ENCODE measurements at places on chromosomes 4 and X.

GRCh38 chrX:37701588-37701987 is 16.0 kb downstream of the XK start:
- DNase-seq: no peak

GRCh38 chr4:78926826-78927225 is 12.4 kb downstream of the PAQR3 start:
- DNase-seq: no peak

GRCh38 chrX:102930990-102931756 is 5.9 kb upstream of the RAB40AL start:
- no peak for DNase-seq

- DNase-seq: no peak
Observed at GRCh38 chr4:168720396-168720900, 223.6 kb downstream of the PALLD start.

DNA sequence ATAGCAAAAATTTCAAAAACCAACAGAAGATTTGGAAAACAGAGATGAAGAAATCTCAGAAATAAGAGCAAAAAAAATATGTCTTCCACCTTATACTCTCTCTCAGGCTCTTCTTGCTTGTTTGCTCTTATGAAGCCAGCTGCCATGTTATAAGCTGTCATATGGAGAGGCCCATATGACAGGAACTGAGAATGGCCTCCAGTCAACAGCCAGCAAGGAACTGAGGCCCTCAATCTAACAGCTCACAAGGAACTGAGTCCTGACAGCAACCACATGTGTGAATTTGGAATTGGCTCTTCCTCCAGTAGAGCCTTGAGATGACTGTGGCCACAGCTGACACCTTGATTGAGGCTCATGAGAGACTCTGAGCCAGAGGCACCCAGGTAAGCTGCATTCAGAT is 51.3 kb upstream of the MAOA start:
- no peak for DNase-seq

DNA sequence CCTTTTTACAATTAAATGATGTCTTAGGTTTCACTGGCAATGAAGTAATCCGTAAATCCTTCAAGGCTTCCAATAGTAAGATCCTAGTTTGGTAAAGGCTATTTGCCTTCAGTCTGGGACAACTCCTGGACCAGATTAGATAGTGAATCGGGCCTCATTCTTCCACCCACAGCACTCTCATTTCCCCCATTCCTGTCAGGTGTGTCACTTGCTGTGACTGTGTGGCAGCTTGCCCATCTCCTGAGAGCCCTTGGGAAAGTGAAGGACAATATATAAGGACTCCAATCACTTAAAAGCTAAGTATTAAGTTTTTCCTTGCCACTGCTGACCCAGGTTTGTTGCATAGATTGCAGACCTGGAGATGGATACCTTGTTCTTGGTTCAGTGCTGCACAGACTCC is 3.3 kb upstream of the GASK1B start:
- DNase-seq: no peak

DNA sequence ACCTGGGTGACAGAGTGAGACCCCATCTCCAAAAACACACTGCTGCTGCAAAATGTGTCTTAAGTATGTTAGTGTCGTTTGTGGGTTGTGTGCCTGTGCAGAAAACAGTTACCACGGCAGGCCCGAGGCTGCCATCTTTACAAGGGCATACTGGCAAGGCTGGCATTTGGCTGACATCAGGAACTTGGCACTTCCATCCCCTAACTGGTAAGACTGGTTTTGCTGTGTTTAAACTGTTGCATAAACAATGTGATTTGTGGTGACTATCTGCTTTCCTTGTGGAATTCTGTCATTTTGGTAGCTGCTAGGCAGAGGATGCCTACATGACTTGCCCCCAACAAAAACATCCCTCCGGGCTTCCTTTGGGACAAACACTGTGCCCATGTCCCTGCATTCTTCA is 12.3 kb downstream of the LRP2BP start:
- DNase-seq: no peak

GRCh38 chrX:86946569-86946968 is 571.0 kb upstream of the KLHL4 start:
- DNase-seq: no peak

- no peak for DNase-seq
Observed at GRCh38 chr4:14917298-14917633, 85.0 kb upstream of the CPEB2 start.

GRCh38 chr4:145011636-145012035 is 86.4 kb downstream of the ANAPC10 start:
- DNase-seq: no peak

GRCh38 chr4:110953898-110954297 is 331.0 kb upstream of the PITX2 start:
- no peak for DNase-seq

DNA sequence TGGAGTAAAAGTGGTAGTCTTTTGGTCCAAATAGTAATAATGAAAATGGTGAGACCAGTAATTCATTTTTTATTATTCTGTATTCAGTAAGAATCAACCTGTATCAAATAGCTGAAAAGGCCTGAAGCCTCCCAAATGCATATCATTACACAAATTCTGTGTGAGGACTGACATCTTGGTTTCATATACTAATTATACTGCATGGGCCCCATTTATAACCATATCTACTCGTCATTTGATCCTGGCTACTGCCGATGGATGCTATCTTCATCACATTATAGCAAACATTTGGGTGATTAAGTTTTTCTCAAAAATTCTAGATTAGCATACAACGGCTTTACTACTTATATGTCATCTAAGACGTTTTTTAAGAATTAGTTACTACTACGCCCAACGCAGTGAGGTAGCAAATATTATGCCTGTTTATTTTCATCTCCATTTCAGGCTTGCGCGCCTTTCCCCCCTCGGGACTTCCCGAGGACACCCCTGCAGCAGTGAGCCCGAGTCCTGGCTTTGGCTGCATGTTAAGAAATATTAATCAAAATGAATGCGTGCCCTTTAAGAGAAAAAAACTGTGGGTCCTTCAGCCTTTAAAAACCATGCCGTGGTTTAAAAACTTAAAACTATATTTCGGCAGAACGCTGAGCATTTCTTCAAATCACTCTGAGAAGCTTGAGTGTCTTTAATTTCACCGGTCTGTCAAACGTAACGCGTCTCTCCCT is 814 bp upstream of the MMAA start:
- peak; percentile 30 for DNase-seq

GRCh38 chrX:580030-580429 is 50.6 kb upstream of the SHOX start:
- DNase-seq: no peak

GRCh38 chrX:100994352-100995281 is 25.1 kb downstream of the ARL13A start:
- no peak for DNase-seq

DNA sequence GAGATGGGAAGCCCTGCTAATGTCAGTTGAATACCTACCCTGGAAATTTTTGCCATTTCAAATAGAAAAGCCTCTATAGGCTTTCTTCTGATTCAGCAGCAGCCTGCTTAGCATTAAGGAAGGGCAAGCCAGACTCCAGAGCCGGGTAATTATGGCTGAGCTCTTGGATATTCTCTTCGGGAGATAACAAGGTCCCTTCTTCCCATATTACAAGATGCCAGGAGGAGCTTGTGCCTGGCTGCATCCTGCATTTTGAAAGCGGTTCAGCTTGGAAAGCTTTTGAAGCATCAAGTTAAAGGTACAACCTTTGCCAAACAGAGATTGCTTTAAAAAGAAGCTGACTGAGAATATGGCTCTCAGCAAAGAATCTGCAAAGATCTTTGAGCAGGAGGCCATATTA is 399.6 kb upstream of the RPS6KA3 start:
- DNase-seq: peak; percentile 5

DNA sequence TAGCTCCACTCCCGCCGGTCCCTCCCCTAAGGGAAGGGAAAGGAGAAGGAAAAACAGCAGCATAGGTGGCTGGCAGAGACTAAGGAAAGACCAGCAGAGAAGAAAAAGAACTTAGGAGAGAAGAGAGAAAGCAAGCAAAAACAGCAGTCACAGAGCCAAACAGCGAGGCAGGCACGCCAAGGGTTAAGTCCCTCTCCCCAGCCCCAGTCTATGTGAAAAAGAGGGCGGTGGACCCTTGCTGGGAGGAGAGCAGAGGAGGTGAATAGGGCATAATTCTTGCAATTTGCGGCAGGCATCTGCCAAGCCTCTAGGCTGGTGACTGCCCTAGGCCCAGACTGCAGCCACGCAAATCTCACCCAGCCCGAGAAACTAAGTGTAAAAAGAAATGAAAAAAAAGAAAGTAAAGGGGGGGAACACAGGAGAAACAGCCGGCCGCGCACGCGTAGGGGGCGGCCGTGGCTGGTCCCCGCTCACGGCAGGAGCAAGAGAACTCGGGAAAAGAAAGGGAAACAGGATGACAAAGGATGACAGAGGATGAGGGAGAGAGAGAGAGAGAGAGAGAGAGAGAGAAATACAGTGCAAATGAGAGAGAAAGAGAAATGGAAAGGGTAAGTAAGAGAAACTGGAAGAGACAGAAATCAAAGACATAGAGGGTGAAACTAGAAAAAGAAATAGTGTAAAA is 48.6 kb downstream of the MAGEA9 start:
- DNase-seq: no peak

DNA sequence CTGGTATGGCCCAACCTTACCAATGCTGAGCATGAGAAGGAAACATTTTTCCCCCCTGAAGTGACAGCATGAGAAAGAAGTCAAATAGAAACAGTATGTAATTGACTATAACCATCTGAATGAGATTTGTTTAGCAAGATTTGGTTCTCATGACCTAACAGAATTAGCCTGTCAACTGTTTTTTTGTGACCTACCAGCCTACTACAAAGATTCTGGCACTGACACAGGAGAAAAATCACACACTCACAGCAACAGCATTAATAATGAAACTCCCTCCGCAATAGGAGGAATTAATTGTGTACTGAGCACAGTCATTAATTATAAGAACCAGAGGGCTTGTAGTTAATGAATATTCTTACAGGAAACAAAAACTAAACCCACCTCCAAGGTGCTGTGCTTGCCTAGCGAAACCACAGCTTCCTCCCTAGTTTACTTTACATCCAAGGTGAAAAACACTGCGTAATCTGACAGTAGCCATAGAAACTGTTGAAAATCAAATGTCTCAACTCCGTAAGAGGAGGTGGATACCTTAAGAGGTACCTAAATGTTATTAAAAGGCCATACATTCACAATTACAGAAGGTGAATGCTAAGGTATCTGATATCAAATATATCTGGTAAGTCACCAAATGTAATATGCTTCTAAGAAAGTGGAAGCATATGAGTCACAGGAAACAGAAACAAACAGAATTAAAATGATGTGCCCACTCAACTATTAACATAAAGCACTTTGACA is 34.9 kb downstream of the MMRN1 start:
- DNase-seq: no peak

DNA sequence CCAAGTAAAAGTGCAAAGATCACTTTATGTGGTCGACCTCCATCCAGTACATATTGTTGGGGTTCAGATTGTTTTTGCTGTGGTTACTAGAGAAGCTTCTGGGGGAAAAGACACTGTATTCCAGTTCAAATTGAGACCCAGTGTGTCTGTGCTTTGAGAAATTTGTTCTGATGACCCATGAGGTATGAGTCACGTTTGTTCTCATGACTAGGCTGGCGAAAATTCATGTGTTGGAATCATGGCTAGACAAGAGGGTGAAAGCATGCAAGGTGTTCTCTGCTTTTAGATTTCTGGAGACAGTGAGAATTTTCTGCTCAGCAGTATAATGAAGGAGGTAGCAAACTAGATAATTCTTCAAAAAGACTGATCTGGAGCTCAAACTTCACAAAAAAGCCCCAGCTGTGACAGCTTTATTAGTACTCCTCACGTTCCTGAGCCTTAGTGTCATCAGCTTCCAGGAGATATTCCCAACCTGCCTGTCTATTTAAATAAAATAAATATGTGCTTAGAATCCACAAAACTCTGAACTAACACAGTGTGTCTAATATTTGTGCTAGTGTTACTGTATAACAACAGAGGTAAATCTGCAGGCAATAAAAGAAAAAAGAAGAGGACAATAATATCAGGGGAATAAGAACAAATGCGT is 24.4 kb upstream of the FAM47B start:
- no peak for DNase-seq

- no peak for DNase-seq
Observed at GRCh38 chr4:154507156-154507555, 15.6 kb upstream of the DCHS2 start.

DNA sequence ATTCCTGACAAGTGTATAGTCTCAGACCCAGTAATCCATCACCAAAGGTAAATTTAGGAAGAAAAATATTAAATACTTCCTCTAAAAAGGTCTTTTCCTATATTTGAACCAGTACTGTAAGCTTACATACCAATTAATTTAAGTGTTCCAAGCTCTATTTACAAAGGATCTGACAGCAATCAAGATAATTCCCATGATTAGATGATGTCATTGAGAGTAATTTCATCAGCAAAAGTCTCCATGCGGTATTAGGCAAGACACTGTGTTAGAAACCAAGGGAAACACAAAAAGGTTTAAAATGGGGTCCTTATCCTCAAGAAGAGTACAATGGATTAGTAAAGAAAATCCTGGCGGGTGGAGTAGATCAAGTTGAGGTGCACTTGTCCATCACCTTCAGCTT is 198.5 kb downstream of the PRDM5 start:
- DNase-seq: no peak

DNA sequence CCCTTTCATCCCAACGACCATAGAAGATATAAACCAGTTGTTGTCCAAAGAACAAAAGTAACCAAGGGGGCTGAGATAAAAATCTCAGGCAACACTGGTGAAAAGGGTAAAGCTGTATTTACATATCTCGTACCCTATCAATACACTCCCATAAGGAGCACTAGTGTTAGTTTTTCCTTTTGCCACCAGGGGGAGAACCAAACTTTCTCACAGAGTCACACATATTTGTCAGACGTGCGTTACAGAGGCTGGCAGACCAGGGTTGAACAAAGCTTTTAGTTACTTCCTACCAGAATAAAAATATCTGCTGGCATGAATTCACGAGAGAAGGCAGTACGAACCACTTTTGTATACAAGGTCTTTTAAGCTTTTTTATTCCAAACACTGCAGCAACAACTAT is 88.3 kb downstream of the AMELX start:
- no peak for DNase-seq

DNA sequence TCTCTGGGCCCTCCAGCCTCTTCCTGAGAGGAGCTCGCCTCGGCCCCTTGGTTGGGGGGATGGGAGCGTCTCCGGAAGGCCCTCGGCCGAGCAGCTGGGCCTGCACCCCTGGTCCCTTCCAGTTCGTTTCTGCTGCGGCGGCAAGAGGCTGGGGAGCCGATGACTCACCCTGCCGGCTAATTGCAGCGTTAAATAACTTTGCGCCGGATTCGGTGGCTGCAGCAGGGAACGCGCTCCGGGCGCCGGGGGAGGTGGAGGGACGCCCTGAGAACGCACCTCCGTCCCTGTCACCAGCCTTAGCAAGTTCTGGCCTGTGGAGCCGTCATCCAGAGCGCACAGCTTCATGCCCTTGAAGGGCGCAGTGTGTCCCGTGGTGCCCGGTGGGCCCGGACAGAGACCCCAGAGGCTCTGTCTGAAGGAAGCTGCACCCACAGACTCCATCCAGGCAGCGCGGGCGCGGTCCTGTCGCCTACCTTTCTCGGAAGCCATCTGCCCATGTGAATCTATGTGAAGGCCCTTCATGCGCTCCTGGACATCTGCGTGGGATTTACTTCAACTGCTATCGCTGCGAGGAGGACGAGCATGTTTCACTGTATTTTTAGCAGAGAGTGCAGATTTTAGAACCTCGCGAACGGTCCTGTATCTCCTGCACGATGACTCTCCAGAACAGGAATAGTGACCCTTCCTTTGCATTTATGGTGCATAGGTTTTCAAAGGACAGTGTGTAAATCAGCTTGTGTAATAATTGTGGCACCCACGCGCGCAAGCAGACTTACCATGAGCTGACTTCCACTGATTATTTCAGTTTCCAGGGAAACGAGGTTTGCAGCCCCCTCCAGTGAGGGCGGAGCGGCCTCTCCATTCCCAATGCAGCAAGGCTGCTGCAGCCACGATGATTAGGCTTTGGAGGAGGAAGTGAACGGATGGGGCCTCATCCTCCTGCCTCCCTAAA is 1.7 kb upstream of the TMEM271 start:
- peak; percentile 36 for DNase-seq

All from cerebellum (tissue), 4 donors.